ENCODE measurements at places on chromosomes 7 and 10.

GRCh38 chr10:49039409-49039808, 75.9 kb downstream of the VSTM4 start:
- DNase-seq, result no peak

DNA sequence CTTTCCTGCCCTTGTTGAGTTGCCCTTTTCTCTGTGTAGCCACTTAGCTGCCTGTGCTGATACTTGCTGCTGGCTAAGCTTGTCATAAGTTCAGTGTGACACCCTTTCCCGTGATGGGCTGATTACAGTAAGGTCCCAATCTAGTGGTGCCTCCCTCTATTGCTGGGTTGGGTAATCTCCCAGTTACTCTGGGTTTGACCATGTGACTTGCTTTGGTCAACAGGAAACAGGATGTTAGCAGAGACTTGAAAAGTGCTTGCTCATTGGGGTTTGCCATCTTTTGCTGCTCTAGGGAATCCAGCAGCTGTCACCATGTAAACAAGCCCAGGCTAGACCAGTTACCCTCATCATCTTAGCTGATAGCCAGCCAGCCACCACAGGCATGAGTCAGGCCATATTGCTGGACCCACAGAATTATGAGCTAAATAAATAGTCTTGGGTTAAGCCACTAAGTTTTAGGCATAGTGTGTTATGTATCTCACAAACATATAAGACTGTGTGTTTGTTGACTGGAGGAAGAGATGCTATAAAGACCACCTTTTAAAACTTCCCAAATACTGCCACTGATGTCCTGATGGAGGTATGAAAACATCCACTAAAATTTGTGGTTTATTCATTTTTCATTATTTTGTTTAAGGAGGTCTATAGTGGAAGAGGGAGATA, 4.0 kb upstream of the LEP start:
- DNase-seq, result no peak

DNA sequence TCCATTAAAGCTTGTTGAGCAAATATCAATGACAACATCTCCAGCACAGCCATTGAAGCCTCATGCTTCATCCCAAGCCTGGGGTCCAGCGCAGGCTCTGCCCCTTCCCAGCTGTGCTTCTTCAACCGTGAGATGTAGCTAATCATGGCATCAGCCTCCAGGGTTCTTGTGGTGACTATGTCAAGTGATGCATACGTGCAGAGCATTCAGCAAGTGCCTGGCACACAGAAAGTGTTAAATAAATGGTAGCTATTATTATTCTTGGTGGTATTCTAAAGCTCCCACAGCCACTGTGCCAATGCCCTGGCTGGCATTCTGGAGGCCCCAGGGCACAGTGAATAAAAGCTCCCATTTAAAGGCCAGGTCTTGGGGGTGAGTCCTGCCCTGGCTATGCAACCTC, 146.6 kb downstream of the WDR11 start:
- DNase-seq, result no peak

GRCh38 chr7:50531928-50532327, 33.3 kb downstream of the DDC start:
- DNase-seq, result no peak

Measured in mesothelial cell of epicardium (in vitro differentiated cells).